ENCODE measurements at places on chromosomes 2 and 18.

DNA sequence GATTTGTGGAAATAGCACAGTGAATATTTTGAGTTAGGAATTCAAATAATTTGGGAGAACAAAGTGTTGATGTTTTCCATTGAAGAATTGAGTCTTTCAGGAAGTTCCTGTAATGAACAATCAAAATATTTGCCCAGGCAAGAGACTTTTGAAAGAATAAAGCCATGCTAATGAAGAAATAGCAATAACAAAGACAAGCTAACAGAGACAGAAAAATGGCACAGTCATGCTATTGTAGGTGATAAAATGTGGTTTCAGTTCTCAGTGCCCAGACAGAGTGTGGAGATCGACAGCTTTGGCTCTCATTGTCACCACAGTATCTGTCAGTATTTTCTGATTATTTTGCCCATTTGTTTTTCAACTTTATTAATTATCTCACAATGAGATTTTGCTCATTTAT, 490.8 kb upstream of the PIK3C3 start:
- no peak for DNase-seq

DNA sequence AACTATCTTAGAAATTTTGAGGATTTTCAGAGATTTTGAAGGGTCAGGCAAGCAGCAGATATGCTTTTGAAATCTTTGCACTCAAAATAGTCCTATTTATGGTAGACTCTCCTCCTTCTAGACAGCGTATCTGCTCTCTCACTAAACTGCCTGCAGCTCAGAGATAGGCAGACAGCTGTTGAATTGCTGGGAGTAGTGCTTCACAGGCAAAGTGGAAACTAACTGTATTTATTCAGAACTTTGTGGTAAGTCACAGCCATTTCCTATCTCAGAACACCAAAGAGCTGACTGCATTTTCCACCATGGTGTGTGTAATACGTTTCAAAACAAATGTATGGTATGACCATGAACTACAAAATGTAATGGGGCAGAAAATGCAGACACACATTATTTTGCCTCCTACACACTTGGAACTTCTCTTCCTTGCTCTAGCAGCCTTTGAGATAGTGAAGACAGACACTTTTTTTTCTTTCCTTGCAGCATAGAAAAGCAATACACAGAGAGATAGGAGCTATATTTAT, 352.4 kb downstream of the LRP1B start:
- no peak for DNase-seq

GRCh38 chr2:189018631-189019030, 44.5 kb downstream of the COL3A1 start:
- DNase-seq, result no peak

GRCh38 chr2:196479350-196479749, 160.2 kb upstream of the CCDC150 start:
- DNase-seq, result no peak

- no peak for DNase-seq
These were observed 45.9 kb upstream of the ITGA4 start for GRCh38 chr2:181411105-181411849.

DNA sequence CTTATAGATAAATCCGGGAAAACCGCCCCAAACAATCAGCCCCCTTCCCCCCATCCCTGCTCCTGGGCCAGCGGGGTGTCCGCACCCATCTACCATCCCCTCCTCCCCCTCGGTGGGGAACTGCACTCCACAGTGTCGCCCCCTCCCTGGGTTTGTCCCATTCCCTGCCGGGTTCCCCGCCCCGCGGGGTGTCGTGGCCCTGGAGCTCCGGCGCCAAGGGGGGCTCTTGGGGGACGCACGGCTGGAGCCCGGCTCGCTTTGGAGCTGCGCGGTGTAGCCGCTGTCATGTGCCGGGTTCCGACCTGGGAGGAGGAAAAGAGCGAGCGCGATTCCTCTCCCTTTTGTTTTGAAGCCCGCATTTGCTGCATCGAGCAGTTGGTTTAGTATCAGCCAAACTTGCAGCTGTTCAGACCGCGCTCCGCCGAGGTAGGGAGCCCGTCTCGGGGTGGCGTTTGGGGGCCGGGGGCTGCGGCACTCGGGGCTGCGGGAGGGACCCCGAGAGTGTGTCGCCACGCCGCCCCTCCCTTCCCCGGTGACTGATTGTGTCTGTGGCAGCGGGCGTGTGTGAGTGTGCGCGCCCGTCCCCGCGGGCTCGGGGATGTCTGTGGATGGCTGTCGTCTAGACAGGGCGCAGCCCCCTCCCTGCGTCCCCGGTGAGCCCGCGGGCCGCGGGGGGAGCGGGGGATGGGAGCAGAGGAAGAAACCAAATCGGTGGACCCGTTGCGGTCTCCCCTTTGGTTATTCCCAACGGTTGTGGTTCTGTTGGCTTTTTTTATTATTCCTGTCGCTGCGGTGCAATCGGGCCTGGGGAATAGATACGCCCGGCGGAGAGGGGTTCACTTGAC, 797 bp downstream of the CTIF start:
- DNase-seq, result peak; percentile 62

DNA sequence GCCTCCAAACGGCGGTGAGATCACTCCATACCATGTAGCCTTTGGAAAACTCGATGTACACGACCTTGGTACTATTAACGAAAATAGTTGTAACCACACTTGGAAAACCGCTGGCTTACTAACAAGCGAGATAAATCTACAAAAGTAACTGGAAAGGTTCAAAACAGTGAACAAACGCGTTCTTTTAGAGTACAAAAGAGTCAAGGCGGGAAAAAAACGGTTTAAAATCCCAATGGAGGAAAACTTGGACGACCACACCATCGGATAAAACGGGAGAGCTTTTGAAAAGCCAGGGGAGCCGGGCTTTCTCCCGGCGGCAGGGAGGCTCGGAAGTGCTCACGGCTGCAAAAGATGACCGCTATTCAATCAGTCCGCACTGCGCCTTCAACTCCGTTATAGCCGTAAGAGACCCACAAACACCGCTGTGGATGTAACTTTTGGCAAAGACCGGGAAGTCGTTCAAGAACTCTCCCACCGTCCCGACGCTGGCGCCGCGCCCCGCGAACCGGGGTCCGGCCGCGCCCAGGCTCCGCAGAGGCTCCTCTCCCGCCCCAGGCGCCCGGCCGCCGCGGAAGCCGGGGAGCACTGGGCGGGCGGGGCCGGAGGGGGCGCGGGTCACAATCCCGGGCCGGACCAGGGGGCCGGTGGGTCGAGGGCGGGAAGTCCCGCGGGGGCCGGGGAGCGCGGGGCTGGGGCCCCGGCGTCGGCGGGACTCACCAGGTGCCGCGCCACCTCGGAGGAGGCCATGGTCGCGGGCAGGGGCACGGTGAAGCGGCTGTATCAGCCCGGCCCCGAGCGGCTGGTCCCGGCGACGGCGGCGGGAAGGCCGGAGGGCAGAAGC, 465 bp downstream of the SEPTIN10 start:
- DNase-seq, result no peak

DNA sequence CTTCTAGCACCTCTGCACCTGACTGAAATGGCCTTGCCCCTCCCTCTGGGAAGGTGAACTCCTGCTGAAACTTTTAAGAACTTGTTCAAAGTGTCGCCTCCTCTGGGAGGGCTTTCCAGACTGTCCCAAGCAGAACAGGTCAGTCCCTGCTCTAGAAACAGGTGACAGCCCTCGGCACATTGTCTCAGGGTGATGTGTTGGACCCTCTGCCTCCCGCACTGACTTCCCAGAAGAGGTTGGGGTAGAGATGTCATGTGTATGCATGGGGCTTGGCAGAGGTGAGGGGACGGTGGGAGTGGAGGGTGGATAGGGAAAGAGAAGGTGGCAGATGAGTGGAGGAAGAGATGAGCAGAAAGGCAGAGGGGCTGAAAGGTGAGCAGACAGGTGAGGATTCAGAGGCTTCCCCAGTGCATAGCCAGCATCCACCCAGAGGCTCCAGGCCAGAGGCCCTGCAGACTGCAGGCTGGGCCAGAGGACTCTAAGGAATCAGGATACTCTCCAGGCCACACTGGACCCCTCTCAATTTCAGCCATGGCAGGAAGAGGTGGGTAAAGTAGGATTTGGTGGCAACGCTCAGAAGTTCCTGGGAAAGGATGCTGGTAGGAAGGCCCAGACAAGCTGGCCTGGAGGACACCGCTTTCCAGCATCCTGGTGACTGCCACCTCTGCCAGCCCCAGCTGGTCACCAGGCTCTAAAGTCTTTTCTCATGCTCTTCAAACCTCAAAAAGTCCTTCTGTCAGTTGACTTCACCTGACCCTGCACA, 24.8 kb upstream of the TNS1 start:
- DNase-seq, result peak; percentile 12

DNA sequence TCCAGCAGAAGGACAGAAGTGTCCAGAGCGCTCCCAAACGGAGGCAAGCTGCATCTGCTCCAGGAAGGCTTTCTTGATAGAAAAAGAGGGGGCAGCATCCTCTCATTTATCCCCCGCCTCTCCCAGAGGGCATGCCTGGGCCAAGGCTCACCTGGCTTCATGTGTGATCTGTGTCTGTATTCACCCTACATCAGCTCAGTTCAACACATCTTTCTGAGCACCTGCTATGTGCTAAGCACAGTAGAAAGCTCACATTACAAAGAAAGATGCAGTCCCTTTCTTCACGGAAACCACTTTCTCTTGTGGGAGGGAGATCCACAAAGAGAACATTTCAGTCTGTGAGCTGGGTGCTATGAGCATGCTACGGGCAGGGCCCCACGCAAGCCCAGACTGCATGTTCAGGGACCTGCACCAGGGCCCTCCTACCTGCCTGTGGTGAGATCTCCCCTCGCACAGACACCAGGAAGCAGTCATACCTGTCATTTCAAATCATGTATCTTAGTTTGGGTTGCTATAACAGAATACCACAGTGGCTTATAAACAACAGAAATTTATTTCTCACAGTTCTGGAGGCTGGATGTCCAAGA, 90.7 kb downstream of the PDCL3 start:
- DNase-seq, result no peak

Data from activated T-cell treated with anti-CD3 and anti-CD28 coated beads, Interleukin-2, amount 50 U/mL, for 24 hours (primary cell).